ENCODE measurements at places on chromosomes 1 and 21.

DNA sequence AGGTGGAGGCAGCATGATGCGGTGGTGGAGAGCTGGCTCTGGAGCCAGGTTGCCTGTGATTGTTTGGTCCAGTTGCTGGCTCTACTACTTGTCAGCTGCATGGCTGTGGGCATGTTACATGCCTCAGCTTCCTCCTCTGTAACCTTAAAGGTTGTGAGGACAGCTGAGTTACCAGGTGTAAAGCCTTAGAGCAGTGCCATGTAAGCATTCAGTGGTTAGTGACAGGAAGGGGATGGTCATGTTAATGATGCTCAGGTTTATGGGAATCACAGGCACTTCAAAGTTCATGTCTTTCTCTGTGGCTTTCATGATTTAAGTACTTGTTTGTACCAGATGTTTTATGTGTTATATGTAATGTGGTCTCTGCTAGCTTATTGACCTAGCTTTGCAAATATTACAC lies 32.6 kb downstream of the PTGFRN start:
- no peak for DNase-seq

GRCh38 chr1:197692965-197693364 lies 82.3 kb downstream of the DENND1B start:
- DNase-seq: no peak

DNA sequence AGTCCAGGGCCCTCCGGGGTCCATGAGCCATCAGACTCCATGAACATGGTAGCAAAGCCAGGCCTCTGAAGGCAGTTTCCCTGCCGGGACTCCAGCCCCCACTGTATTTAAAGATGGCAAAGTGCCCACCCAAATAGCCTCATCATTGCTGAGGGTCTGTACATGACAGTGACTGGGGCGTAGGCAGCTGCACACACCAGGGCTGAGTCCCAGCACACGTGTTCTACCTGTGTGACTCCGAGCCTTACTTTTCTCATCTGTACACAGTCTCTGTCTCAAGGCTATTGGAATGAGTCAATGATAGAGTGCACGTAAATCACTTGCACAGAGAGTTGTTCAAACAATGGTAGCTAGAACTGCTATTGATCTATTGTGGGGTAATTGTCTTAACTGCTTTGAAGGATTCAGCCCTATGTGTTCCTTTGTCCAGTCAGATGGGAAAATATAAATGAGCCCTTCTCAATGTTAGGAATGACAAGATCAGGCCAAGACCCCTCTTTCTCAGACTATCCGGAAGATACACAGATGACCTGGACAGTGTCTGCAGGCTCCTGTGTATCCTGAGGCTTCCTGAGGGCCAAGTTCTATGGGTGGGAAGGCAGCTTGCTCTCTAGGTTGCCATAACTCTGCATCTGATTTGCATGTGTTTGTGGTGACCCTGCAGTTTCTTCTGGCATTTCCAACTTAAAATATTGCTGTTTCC lies 48.9 kb downstream of the RASSF5 start:
- DNase-seq: no peak

- DNase-seq: no peak
Measured at GRCh38 chr21:28642891-28643290, 349.8 kb downstream of the LTN1 start.

DNA sequence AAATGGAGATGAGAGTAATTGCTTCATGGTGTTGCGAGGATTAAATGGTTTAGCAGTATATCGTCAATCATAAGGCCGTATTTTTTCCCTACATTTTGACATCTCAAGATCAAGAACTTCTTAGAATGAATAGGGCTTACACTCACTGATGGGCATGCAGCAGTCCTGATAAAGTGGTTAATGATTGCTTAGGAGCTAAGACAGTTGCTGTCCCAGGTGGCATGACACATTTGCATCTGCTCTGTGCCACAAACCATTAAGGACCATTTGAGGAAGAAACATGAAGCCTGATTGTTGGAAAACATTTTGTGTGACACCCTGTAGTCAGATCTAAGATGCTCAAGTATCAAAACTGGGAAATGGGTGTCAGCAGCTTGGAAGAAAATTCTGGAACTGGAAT lies 81.0 kb upstream of the SGIP1 start:
- DNase-seq: no peak

DNA sequence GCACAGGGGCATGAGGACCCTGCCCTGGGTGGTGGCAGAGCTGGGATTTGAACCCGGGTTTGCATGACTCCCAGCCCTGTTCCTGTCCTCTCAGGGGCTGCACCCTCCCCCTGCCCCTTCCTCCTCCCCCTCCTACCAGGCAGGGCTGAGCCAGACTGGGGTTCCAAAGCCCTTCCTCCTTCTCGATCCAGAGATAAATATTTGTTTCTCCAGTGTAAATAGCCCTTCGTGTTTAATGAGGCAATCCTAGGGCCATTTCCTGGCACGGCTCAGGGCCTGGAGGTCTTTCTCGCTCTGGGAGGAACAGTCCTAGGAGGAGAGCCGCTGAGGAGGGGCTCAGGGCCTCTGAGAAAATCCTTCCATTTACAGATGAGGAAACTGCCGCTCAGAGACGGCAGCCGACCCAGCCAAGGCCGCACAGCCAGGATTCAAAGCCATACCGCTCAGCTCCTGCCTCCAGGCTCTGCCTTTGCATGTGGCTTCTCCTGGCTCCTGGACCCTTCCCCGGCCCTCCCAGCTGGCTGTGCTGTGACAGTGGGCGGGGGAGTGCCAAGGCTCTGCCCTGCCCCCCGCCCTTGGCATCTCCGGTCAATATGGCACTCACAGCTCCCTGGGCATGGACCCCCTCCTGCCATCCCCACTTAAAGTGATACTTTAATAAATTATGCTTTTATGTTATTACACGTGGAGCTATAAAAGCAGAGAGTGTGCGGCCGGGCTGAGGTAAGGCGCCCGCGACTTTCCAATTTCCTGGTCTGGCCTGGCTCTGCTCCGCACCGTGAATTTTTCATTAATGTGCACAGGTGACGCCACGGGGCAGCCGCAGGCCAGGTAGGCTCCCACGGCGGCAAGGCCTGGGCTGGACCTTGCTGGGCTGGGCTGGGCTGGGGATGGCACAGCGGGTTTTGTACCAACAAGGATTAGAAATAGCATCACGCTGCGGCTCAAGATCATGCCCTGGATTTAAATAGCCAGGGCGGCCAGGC lies 114.7 kb upstream of the WNT4 start:
- no peak for DNase-seq

DNA sequence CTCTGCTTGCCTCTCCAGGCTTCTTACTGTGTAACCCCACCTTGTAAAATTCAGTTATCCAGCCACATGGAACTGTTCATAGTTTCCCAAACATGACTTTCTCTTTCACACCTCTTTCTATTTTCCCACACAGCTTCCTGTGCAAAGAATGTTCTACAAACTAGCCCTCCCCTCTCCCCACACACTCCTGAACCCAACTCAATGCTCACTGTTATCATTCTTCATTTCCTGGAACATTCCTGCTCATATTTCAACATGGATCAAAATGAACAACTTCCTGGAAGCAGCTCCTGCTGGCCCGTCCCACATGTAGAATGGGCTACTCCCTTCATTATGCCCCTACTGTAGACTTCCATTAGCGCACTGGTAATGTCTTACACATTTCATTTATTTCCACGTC lies 7.5 kb upstream of the HSD11B1 start:
- no peak for DNase-seq

DNA sequence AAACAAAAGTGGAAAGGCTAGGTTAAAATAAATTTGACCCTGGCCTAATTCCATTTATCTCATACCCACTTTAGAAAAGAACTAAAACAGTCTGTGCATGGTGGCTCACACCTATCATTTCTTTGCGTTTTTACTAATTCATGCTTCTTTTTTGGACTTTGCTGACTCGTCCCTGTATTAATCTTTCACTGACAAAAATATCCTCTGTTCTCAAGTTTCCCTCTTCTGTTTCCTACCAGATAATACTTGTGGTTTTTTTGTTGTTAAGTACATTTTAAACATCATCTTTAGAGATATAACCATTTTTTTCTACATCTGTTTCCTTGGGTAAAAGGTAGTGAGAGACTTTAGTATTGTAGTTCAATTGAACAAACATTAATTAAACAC lies 11.5 kb downstream of the CNST start:
- no peak for DNase-seq

DNA sequence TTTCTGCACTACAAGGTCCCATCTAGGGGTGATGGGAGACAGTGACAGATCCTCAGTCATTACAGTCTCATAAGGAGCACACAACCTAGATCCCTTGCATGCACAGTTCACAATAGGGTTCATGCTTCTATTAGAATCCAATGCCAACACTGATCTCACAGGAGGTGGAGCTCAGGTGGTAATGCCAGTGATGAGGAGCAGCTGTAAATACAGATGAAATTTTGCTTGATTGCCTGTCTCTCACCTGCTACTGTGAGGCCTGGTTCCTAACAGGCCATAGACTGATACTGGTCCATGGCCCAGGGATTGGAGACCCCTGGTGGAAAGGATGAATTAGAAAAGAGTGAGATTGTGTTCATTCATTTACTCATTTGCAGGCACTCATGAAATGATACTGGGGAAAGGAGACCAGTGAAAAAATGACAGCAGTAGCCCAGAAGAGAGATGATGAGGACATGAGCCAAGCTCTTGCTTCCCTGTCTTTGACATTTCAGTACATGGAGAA lies 251.6 kb upstream of the DUSP10 start:
- no peak for DNase-seq

DNA sequence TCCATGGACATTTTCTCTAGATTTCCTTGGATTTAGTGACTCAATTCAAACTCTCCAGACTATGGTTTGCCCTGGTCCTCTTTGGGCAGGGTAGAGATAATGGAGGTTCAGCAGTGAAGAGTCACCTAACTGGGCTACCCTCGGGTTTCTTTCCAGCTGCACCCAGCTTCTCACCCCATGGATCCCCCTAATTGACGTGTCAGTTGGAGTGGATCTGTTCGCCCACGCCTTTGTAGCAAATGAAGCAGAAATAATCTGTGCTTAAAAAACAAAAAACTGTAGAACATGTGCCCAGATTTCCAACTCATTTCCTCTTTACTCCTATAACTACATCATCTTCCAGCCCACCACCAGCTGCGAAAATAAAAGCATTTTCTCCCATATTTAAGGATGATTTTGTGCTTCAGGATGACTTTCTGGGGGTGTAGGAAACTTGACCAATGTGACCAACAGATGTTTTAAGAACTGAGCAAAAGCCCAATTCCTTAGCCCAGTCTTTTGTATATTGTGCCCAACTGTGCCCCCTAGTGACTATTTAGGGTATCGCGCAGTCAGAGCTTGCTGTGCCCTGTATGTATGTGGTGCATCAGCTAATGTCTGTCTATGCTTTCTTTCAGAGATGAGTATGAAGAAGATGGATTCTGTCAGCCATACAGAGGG lies 66.5 kb upstream of the UBE2U start:
- peak; percentile 38 for DNase-seq

GRCh38 chr1:223299553-223299952 lies 64.4 kb downstream of the SUSD4 start:
- no peak for DNase-seq

GRCh38 chr1:155324717-155325602 lies 4.3 kb downstream of the RUSC1 start:
- DNase-seq: no peak

GRCh38 chr1:91925644-91926435 lies 23.4 kb upstream of the BRDT start:
- DNase-seq: no peak

GRCh38 chr21:36183144-36183795 lies 26.6 kb downstream of the DOP1B start:
- DNase-seq: no peak

DNA sequence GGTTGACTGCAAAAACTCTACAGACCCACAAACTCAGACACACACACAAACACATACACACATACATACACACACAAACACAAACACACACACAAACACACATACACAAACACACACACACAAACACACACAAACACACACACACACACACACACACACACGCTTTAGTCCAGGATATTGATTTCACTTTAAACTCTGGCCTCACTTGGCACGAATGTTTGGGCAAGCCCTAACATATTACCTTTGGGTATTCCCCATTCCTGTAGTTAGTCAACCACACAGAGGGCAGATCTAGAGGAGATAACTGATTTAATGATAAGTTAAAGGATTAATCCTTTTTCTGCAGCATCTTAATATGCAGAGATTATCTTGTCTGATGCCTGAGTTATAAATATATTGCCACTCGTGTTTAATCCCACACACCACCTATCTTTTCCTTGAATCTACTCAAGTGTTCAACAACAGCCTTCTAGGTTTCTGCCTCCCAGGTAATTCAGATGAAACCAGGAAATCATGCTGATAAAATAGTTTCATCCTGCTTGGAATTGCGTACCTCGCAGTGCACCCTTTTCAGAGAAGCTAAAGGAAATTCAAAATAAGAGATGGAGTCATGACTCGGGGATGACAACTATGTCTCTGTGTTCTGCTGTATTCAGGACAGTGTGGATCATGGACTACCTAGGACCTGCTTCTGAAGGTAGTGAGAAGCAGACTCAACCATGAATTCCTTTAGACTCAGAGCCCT lies 14.5 kb upstream of the RUNX1 start:
- DNase-seq: no peak

All from NCI-H1048 (cell line).